ENCODE measurements at places on chromosomes 13 and 19.

GRCh38 chr19:11418549-11419506 is at the start of gene RGL3:
Gene RGL3 (minus strand): TSS chr19:11419314. CDS start chr19:11419278, 36 bp downstream.
- DNase-seq, result peak; percentile 69

- no peak for DNase-seq
Observed at GRCh38 chr13:70388935-70389334, 280.7 kb upstream of the KLHL1 start.

GRCh38 chr13:110528911-110529310 is 32.6 kb downstream of the RAB20 start:
- DNase-seq, result no peak

GRCh38 chr19:41325947-41326706 is 16.2 kb downstream of the CCDC97 start:
- DNase-seq, result no peak

- no peak for DNase-seq
Observed at GRCh38 chr13:57675526-57675925, 44.0 kb downstream of the PCDH17 start.

- no peak for DNase-seq
Observed at GRCh38 chr13:92403606-92404005, 823.0 kb upstream of the GPC6 start.

GRCh38 chr19:31054430-31054829 is 294.8 kb downstream of the TSHZ3 start:
- no peak for DNase-seq

DNA sequence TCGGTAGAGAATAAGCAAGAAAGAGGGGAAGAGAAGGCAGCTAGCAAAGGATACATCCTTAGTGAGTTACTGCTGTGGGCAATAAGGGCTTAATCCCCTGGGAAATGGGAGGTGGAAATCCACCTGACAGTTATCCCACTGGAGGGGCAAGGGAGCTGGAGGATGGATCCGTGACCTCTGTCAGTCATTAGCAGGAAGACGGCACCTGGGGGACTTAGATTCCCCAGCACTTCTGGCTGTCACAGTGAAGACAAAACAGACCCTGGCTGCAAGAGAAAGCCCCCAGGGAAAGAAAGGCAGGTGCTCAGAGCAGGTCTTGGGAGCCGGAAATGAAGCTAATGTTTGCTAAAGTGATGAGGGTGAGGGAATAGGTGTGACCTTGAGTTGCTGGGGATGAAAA is 70.4 kb upstream of the MRI1 start:
- no peak for DNase-seq

DNA sequence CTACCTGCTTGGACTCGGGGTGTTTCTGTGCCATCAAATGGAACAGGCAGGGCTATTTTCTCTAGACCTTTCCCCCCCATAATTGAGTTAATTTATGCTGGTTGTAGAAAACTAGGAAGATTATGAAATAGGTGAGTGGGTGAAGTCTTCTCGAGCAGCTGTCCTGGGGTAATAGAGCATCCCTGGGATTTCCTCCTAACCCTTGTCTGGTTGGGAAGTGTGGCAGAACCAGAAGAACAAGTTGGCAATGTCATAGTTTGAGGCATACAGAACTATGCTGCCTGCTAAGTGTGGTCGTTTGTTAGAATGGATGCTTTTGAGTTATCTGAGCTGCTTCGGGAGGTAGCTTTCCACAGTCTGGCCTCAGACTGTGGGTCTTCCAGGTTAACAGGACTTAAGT is 3.7 kb downstream of the GATAD2A start:
- no peak for DNase-seq

- no peak for DNase-seq
Observed at GRCh38 chr13:110485604-110486003, 75.9 kb downstream of the RAB20 start.

DNA sequence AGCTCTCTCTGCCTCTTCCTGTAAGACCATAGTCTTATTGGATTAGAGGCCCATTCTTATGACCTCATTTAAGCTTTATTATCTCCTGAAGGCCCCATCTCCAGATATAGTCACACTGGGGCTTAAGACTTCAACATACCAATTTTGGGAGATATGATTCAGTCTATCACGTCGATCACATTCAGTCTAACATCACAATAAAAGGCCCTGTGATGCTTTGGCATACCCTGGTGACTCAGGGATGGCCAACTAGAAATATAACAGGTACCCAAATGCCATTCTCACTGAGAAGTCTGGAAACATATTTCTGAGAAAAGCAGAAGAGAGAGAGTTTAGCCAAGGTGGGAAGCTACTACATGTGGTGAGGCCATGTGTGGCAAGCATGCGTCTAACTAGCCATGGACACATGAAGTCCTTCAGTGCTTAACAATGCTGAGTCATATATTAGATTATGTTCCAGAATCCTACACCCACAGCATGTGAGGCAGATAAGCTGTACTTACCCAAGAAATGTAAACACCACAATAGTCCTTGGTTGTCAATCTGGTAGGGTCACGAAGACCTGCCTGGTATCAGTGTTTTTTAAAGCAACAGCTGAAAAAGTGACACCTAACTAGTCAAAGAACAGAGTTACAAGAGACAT is 485.1 kb downstream of the FOXO1 start:
- DNase-seq, result no peak

- no peak for DNase-seq
Observed at GRCh38 chr13:26626271-26626670, 68.8 kb downstream of the WASF3 start.

- no peak for DNase-seq
Observed at GRCh38 chr13:74487091-74487722, 353.0 kb upstream of the KLF12 start.

GRCh38 chr13:69641773-69642172 is 465.9 kb upstream of the ATXN8OS start:
- no peak for DNase-seq

- DNase-seq, result no peak
Observed at GRCh38 chr19:28631961-28632360, 581.0 kb downstream of the UQCRFS1 start.

GRCh38 chr13:53782488-53782961 is 753.9 kb downstream of the OLFM4 start:
- DNase-seq, result no peak

DNA sequence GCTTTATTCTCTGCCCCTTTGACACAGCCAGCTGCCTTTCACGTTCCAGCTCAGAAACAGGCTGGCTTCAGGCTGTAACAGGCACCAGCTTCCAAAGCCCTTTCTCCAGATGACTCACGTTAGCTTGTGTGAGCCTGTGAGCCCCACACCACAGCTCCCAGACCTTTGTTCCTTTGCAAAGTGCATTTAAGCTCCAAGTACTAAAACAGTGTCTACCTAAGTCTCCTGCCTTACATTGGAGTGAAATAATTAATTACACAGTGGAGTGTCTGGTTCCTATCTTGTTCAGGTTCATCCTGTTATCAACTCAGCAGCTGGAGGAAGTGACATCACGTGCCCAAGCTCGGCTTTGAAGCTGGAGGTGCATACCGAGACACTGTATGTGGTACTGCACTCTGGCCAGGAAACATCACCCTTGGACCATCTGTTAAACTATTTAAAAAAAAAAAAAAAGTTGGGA is 475.8 kb downstream of the FOXO1 start:
- DNase-seq, result peak; percentile 40

- no peak for DNase-seq
Observed at GRCh38 chr19:18601875-18602274, 4.7 kb downstream of the CRLF1 start.

DNA sequence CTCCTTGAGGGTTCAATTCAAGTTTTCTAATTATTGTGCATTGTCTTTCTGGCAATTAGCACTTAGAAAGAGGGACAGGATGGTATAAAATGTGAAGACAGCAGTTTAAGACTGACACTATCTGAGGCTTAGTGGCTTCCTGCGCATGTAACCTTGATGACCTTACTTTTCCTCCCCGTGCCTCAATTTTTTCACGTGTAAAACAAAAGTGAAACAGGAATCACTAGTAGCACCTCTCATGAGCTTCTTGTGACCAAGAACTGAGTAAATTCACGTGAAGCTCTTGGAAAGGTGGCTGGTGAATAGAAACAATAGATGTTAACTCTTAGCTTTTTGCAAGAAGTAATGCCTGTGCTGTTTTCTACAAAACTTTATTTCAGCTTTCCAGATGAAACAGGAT is 233.9 kb downstream of the LMO7 start:
- no peak for DNase-seq

DNA sequence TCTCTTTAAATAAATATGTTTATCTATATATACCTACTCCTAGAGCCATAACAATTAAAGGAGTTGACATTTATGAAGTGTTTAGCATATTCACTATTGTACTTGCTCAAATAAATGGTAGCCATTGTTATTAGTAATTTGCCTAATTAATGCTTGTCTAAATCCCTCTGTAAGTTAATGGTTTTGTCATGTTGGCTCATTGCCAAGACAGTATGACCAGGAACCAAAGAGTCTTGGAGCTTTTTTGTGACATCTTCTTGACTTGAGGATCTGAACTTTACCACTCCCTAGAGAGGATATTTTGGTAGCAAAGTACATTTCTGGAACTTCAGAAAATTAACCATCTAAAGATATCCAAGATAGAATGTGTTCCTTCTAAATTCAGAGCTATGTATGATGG is 15.5 kb downstream of the FRY start:
- no peak for DNase-seq

DNA sequence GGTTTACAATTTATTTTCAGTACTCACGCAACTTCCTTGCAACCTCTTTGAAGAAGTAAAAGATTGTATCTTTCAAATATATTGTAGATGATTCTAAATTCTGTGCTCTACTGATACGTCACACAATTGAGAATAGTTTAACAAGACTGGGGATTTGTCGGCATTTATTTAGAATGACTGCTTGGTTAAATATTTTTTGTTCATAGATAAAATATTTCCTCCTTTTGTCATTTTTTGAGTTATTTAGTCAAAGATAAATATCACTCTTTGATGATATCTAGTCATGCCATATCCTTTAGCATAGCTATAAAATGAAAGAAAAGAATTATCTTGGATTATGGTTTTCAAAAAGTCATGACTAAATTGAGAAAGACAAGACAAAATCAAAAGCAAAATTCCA is 2747.8 kb downstream of the PCDH9 start:
- no peak for DNase-seq

DNA sequence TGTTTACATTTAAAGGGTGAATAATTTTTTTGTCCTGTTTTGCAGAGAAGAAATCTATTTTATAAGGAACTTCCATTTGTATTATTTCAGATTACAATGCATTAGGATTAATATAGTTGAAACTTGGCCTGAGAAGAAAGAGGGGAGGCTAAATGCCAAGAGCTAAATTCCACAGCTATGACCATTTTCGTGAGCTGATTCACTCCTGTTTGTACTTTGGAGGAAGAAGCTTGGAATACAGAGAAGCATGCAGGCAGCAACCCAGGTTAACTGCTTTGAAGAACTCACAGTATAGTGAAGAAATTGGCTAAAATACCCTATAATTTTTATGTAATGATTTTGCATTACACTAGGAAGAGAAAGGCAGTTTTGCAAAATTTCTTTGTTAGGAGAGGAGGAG is 309.4 kb upstream of the KLF12 start:
- DNase-seq, result no peak

DNA sequence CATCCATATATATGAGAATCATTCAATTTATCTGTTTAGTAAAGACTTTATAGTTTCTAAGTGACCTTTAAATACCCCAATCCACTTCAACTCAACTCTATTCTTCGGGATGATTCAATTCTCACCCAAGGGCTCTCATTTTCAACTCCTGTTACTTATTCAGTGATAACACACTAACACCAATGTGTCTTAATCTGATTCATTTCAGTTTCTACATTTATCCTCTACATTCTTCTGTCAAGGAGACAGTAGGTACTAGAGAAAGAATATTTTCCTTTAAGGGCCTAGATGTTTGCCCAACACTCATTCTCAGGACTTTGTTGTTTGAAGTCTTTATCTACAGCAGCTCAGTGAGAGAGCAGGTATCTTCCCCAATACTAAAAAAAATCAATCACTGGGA is 7.1 kb downstream of the ARGLU1 start:
- DNase-seq, result no peak

DNA sequence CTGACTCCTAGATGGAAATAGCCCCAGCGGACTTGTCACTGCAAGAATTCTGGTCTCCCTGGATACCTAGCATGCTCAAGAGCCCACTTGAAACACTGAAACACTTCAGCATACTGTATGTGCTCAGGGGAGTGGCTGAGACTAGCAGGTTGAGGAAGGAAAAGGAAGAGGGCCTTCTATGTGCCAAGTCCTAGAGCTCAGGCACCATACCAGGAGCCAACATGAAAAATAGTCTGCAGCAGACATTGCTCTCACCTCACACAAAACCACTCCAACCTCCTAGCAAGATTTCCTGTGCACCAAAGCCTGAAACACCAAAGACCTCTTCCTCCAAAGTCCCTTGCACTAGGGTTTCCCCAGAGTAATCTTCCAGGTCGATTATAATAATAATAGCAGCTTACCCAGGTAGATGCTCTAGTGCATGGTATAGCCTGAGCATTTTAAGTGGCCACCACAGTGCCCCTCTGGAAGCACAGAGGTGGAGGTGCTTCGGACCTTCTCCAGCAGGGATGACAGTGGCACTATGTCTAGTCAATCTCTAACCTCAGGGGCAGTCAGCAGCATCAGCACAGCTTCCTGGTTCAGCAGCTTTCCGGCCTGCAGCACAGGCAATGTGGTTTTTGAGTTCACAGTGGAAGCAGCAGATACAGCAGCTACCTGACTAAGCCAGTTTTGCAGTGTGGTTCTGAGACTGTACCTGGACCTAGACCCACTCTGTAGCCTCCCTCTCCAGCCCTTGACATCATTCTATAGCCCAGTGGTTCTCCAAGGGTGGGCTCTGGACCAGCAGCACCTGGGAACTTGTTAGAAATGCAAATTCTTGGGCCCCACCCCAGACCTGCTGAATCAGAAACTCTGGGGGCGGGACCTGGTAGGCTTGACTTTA is 45.6 kb upstream of the UBE2L5 start:
- DNase-seq, result no peak

DNA sequence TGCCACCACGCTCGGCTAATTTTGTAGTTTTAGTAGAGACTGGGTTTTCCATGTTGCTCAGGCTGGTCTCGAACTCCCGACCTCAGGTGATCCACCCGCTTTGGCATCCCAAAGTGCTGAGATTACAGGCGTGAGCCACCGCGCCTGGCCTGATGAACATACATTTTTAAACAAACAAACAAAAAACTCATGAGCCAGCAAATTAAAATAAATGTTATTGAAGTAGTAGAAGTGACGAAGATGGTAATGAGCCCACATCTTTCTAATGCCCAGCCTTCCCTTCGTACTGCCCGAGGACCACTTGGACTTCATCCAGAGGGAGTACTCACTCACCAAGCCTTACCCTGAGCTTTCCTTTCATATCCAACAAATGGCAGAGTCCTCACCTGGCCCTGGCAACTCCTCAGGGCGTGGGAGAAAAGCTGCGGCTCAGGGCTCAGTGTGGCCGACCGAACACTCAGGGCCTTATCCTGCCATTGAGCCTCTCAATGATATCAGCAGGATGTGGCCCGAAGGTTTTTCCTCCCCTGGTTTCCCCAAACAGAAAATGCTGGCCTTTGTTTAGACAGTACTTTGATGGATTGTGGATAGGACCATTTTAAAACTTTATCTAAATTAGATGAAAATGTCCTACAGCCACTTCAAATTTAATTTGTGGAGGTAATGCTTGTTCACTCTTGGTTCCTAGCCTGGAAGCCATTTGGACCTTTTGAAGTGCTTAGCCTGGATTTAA is 22.8 kb upstream of the ABCC4 start:
- no peak for DNase-seq

GRCh38 chr13:25752957-25753551 is 298.8 kb downstream of the SHISA2 start:
- DNase-seq, result peak; percentile 67

GRCh38 chr19:51096473-51097165 is 11.6 kb downstream of the CTU1 start:
- DNase-seq, result no peak

GRCh38 chr13:51801631-51802099 is 2.3 kb downstream of the DHRS12 start:
- DNase-seq, result peak; percentile 76

All from psoas muscle (tissue), 8 donors.